ENCODE measurements at places on chromosomes 5 and 9.

DNA sequence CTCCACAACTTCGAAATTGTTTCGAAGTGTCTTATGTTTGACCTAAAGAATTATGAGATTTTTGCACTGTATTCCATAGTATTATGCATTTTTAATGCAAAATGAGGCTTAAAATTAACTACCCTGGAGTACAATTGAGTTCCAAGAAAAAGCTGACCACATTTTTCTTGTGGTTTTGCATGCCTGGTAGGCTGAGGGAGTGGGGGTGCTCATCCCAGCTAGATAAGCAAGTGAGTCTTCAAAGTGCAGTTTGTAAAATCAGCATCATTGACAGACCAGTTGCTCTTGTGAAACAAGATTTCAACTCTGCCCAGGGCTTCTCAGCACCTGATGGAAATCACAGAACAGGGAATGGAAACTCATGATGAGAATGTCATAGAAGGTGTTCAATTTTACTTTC is 17.0 kb upstream of the NDUFS4 start:
- DNase-seq: no peak

- peak; percentile 35 for DNase-seq
Measured at GRCh38 chr5:149794487-149794971, 64.4 kb downstream of the PPARGC1B start.

DNA sequence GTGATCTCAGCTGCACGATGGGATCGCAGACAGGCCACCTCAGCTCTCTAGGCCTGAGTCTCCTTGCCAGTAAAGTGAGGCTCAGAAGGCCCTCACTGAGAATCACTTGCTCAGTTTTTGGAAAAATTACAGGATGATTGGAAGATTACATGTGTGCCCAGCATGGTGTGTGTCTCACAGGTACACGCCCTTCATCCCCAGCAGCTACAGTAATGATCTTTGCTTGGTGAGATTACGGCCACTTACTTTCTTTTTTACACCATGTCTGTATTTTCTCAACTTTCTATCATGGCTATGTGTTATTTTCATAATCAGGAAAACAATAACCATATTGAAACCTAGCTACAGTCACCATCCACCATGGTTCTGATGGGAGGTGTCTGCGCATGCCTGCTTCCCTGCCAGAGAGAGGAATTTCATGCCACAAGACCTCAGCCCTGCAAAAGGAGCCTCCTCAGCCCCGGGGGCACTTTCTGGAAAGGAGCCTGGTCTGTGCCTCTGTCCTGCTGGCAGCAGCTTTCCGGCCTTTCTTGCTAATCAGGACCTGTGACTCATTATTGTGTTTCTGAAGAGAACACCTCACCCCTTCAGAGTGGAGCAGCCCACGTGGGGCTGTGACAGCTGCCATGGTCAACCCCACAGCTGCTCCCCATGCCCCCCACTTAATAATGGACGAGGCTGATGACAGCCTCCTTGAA is 64.2 kb upstream of the OLFM1 start:
- DNase-seq: peak; percentile 75

DNA sequence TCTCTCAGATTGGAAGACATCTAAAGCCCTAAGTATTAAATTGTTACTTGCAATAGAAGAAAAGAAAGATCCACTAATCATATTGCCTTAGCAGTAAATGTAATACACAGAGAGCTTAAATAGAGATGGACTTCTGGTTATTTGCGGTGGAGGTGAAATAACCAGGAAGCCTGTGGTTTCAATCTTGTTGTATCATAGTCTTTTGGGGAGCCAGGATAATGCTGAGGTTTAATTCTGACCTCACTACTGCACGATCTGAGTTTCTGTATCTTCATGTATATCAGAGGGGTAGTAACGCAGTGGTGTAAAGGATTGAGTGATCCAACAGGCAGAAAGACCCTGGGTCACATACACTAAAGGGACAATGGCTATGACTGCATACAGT is 71.7 kb downstream of the ANKRD55 start:
- no peak for DNase-seq

- DNase-seq: no peak
Measured at GRCh38 chr9:136059321-136059791, 35.7 kb downstream of the NACC2 start.

- DNase-seq: no peak
Measured at GRCh38 chr5:111887706-111888105, 130.7 kb upstream of the NREP start.

GRCh38 chr5:72479921-72480320 is 27.3 kb downstream of the ZNF366 start:
- no peak for DNase-seq

DNA sequence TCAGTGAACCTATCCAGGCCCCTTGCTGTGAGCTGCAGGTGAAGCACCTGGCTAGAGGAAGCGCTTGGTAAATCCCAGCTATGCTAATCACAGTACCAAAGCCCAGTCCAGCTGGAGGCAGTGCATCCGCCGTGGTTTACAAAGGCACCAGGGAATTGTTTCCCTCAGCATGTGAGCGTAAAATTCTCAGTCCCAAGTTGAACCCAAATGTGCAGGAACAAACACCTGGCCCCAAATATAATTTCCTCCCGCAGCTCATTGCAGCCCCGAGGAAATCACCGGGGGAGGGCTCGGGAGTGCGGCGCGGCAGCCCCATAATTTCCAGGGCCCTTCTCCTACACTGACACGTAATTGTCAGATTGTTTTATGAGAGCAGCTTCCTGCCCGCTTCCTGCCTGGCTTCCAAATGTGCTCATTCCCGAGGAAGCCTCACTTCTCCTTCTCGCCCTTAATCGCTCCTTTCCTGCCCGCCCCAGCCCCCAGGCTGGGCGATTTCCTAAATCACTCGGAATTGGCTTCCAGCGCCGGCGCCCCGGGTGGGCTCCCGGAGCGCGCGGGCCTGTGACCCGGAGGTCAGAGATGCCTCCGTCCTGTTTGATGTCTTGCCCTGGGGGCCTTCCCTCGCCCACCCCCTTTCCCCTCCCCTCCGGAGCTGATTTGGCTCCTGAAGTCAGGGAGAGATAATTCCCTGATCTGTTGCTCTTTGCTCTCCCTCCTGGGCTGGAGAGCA is 134.4 kb downstream of the FGF1 start:
- peak; percentile 47 for DNase-seq

GRCh38 chr5:103232393-103232999 is 26.1 kb upstream of the MACIR start:
- peak; percentile 27 for DNase-seq

GRCh38 chr5:1666812-1667588 is 132.6 kb downstream of the MRPL36 start:
- peak; percentile 89 for DNase-seq

- DNase-seq: no peak
Measured at GRCh38 chr5:99460701-99461100, 531.9 kb upstream of the CHD1 start.

DNA sequence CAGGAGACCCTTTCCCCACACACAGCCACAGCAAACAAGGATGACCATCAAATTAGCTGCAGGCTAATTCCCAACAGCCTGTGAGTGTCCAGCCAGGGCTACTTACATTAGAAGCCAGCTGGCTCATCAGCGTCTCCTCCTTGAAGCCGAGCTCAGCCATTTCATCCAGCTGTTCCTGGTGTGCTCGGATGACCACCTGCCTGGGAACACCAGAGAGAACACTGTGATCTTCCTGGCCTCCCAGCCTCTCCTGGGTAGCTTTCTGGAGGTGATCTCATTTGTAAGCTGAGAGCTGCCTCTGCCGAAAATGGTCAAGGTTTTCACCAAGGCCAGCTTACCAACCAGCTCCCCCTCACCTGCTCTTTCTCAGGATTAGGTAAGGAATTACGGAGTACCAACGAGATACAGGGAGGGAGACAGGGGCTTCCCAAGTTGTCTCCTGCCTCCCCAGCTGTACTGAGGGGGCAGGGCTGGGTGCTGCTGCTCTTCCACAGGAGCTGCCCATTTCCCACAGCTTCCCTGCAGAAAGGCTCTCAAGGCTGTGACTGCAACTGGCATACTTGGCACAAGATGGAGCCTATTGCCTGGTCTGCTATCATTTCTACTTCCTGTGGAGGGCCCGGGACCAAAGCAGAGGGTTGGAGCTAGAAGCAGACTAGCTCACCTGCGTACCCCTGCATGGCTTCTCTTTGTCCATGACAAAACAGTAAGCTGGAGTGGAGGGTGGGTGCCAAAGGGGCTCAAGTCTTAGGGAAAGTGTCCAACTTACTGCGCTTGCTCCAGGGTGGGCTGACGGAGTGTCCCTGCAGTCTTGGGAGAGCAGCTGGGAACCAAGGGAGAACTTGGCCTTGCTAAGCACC is 73.9 kb downstream of the KIF24 start:
- DNase-seq: no peak

- DNase-seq: no peak
Measured at GRCh38 chr5:133793756-133794465, 174.5 kb downstream of the C5orf15 start.

DNA sequence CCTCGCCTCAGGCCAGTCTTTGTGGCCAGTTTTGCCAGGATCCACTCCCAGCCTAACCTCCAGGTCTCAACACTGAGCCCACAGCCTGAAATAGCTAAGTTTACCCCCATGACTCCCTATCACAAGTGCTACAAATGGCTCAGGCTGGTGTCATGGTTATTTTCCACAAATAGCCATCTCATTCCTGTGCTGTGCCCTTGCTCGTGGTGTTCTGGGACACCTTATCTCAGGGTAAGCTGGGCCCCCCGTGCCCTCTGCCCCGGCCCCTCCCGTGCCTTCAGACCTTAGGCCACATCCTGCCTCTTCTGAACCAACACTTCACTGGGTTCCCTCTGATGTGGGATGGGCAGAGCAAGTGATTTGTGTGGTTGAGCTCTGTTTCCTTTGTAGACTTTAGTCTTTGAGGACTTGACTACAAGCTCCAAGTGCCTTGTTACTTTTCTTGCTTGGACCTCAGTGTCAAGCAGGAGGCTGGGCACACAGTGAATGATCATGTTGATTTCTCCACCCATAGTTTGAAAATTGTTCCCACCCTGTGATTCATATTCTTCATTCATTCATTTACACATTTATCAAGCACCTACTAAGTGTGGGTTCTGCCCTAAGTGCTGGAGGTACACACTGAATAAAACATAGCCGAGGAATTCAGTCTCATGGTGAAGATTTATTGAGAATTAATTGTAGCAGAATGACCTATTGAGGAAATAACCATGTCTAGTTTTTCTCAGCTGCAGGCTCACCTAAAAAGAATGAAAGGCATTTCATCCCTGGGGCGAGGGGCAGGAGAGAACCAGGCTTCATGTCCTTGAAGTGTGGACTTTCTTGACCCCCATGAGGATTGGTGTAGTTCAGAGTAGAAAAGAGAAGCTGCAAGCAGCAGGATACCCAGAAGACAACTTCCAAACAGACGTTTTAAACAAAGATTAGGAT is 84.5 kb upstream of the CTNNA1 start:
- DNase-seq: no peak

GRCh38 chr5:168089201-168089887 is 202.1 kb upstream of the WWC1 start:
- no peak for DNase-seq

- no peak for DNase-seq
Measured at GRCh38 chr9:134390947-134391318, 64.7 kb downstream of the RXRA start.

DNA sequence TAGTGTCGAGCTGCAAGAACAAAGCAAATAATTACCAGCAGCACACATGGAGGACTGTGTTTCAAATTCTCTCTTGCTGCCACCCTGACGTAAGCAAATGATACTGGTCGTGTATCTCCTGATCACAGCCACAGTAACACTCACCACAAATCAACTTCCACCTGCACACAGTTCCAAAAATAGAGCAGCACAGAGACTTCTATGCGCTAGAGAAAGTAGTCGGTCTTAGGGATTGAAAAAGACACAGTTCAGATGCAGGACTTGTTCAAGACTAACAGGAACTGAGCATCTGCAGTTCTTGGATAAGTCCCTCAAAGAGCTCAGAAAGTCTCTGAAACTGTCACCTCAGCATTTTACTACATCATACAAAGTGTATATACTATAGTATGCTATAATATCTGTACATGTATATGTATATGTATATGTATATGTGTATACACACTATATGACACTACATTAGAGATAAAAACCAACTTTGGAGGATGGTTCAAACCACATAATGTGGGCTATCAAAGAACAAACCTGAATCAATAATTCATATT is 279.0 kb downstream of the GLIS3 start:
- DNase-seq: no peak

GRCh38 chr9:6689893-6690674 is 44.6 kb upstream of the GLDC start:
- DNase-seq: no peak

GRCh38 chr5:42851481-42851880 is 39.8 kb upstream of the SELENOP start:
- no peak for DNase-seq

GRCh38 chr5:32301891-32302290 is 10.8 kb downstream of the MTMR12 start:
- DNase-seq: no peak

DNA sequence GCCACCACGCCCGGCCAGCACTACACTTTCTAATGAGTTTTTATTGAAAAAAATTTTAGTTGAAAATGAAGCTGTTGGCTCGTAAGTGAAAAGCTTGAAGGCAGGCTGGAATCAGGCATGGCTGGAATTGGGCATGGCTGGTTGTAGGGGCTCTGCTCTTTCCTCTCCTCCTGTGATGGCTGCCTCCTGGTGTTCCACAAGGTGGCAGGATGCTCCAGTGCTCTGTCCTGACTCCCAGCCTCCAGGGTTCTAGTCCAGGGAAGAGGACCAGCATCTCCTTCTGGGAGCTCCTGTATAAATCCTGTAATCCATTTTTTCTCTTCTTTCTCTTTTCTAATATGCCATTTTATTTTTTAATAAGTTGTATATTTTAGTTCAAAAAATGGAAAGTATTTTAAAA is 57.2 kb upstream of the DHFR start:
- peak; percentile 57 for DNase-seq

DNA sequence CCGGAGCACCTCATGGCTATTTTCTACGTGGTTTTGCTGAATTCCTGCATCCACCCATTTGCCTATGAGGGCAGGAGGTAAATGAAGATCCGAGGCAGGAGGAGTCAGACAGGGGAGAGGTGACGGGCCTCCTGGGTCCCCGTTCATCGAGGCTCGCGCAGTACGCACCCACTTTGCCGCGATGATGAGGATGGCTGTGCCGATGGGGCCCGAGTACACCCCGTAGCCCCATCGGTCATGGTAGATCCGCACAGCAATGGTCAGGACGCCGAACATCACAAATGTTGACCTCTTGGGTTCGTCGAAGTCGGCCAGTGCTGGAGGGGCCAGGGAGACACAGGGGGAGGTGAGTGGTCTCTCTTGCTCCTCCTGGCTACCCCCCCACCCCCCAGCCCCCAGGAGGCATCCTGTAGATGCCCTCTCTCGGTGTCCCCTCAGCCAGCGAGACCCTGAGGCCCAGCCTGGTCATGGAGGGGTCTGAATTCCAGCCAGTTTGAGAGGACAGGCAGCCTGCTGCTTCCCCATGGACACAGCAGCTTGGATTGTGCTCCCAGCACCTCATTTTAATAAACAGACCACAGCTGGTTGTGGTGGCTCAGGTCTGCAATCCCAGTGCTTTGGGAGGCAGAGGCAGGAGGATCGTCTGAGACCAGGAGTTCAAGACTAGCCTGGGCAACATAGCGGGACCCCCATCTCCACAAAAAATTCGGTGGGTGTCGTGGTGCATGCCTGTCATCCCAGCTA is 5.9 kb downstream of the MYMK start:
- no peak for DNase-seq

GRCh38 chr5:65364907-65365306 is 116.8 kb downstream of the ADAMTS6 start:
- DNase-seq: no peak

All from eye (tissue), 1 donor.